Fibroblast of skin of back (primary cell): ENCODE measurements at places on chromosomes 1 and 21.

- DNase-seq = no peak
Measured at GRCh38 chr21:8993943-8994639, 1527.3 kb upstream of the TPTE start.

- DNase-seq = no peak
Measured at GRCh38 chr1:53057127-53057526, 4.9 kb upstream of the PODN start.

GRCh38 chr1:6815726-6816125, 30.5 kb downstream of the CAMTA1 start:
- DNase-seq = no peak

DNA sequence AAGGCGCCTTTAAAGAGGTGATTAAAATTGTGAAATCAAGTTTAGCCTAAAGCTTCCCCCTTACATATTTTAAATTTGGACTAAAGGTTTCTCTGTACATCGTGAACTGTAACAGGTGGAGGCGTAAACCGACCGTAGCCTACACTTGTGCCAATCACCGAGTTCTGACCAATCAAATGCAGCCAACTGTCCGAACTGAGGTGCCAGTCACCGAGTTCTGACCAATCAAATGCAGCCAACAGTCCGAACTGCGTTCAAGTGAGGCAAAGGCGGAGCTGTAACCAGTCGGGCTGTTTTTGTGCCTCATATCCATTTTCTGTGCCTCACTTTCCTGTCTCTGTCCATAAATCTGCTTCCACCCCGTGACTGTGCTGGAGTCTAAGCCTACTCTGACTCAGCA, 7.4 kb downstream of the TFF1 start:
- no peak for DNase-seq

- DNase-seq = no peak
Measured at GRCh38 chr1:244352156-244352830, 99.4 kb downstream of the ADSS2 start.

- peak; percentile 73 for DNase-seq
Measured at GRCh38 chr1:209652873-209653401, 712 bp upstream of the LAMB3 start.

DNA sequence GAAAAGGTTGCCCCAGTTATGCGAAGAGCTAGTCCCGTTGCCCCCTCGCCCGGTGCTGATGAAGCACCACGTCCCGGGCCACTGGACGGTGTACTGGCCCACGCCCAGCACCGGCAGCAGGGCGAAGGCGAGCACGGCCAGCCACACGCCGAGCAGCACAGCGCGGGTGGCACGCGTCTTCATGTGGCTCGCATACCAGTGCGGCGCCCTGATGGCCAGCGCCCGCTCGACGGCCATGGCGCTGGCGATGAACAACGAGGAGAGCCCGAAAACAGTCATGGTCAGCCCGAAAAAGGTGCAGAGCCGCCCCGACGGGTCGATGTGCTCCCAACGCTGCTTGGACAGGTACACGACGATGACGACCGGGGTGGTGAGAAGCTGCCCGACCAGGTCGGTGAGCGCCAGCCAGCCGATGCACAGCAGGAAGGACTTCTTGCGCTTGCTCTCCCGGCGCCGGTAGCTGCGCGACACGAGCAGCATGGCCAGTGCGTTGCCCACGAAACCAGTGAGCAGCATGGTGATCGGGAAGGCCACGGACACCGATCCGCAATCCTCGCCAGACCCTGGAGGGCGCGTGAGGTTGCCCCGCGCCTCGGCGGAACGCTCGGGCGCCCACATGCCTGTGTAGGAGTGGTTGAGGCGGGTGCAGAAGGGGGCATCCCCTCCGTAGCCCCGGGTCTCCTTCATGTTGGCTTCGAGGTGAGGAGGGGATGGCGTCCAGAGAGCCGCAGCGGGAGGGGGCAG, 553 bp downstream of the PTGER3 start:
- peak; percentile 23 for DNase-seq

DNA sequence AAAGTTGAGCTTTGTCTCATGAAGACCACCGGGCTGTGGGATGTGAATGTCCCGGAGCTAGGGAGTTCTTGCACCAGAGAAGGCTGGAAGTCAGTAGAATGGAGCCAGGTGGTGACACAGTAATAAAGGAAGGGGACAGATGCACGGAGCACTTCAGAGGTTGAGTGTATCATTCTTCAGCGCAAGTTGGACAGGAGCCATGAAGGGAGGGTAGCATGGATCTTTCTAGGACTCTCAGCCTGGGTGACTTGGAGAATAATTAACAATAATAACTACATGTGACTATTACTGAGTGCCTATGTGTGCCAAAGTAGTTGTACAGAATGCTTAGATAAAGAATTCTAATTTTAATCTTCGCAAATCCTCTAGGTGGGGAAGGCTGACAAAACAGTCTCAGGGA, 258.7 kb upstream of the AJAP1 start:
- DNase-seq = no peak

- DNase-seq = peak; percentile 70
Measured at GRCh38 chr1:29282924-29283803, 46.8 kb downstream of the PTPRU start.

DNA sequence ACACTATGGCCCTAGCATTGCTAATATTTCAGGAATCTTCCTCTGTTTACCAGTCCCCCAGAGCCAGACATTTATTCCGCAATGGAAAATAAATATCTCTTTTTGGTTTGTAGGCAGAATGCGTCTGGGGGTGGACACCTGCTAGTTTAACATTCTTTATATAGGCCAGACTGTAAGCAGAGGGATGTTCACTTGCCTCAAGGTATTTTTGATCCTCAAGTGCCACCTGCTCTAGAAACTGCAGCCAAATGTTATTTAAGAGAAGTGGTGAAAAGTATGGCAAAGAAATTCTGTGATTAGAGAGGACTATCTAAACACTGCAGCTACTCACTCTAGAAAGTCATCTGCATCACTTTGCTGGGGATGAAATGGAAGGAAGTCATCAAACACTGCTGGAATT, 164.7 kb downstream of the NEGR1 start:
- no peak for DNase-seq

DNA sequence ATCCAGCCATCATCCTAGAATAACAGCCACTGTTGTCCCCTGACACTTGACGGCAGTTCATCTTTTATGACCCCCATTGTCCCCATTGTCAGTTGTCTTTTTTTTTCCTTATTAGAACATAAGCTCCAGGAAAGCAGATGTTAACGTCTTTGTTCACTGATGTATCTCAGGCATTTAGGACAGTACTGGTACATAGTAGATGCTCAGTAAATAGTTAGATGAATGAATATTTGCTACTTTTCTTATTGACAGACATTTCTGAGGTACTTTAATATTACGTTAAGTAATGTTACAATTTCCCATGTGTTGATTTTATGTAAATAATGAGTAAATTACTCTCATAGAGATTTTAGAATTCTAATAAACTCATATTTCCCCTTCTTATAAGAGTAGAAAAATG, 69.5 kb downstream of the ADARB1 start:
- no peak for DNase-seq

DNA sequence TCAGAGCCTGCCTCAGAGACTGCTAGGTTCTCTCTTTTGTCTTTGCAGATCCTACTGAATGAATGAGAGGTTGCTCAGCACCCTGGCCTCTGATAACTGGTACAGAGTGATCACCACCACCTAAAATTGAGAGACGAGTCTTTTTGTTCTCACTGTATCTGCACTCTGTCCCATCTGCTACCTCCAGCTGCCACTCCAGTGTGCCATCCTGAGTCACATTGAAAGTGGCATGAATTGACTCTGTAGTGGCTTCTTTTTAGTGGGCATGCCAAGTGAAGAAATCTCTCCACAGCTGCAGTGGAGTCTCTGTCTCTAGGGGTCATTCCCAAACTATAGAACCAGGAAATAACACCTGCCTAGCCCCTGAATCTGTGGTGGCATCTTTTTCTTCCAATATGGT, 14.7 kb downstream of the CAMK1G start:
- DNase-seq = no peak

DNA sequence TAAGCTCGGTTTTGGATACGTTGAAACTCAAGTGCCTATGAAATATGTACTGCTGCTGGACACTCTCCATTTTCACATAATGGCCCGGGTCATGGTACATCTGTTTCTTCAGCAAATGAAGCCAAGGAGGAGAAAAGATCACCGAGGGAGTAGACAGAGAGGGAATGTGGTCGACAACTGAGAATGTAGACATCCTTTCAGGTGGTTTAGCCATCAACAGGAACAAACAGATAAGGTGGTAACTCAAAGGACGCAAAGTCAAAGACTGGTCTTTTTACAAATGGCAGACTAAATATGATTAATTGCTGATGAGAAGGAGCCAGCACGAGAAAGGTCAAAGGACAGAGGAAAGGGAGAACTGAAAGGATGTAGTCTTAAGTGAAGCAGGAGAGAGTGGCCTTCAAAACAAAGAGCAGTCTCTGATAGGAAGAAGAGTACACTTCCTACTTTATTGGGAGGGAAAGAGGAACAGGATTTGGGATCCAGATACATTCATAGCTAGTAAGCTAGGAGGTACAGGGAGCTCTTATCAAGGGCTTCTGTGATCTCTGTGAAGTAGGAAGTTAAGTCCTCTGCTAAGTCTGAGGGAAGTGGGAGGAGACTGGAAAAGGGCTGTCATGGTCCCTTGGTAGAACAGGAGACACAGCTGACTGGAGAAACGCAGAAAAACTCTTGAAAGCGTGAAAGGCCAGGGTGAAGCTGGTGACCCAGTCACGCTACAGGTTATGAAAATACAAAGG, 28.3 kb downstream of the NUP133 start:
- no peak for DNase-seq

DNA sequence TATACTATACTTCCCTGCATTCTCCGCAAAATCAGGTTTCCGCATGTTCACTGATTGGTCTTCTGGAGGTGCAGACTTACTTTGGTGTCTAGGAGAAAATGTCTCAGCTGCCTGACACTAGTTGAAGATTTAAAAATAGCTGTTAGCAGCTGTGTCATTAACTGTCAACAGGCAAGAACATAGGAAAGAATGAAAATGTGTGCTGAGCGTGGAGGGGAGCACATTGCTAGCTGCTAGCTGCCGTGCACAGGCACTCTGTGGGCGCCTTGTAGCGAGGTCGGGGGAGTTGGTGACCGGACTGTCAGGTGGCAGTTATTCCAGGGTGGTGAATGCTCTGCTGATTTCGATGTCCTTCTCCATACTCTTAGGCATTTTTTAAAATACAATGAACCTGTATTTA, 5.2 kb downstream of the FAAH start:
- DNase-seq = no peak

DNA sequence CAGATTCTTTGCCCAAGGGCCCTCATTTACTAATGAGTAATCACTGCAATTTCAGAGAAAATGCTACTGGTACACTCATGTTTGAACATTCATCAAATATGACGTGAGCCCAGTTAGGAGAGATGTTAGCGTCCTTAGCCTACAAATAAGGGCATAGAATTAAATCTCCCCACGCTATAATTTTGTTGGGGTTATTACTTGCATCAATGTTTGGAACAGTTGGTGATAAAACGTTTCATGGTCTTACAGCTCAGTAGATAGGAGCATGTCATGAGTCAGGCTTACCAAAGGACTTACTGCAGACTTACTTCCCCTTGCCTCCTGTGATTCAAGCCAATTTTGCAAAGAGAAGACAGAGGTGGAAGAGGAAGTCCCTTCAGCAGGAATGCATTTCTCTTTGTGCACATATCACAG, 304.0 kb downstream of the KIF26B start:
- no peak for DNase-seq

DNA sequence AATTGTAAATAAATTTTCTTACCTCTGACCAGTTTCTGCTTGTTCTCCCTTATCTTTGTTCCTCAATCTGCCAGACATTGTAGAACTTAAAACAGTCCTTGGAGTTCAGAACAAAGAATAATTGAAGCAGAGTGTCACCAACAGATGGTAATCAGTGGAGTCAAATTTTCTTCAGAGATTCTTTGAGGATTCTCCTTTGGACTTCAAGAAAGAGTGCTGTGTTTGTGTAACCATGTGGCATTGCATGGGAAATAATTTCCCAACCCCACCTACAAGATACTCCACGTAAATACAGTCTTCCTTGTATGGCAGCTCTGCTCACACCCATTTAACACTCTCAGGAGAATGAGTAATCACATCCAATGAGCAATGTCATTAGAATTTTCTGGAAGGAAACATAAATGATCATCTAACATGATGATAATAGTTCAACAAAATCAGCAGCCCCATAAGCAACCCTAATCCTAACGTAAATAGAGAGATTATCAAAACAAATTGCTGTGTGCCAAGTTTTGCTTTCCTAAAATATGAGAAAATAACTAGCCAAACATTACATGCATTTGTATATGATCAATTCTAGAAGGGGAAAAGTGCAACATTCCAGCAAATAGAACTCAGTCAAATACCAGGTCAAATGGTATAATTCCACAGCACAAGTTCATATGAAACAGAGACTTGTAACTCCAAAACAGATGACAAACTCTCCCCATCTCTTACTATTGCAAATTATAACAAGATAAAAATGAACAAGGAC, 6.9 kb upstream of the DENND1B start:
- peak; percentile 51 for DNase-seq

- DNase-seq = no peak
Measured at GRCh38 chr1:185632659-185633423, 101.3 kb upstream of the HMCN1 start.

DNA sequence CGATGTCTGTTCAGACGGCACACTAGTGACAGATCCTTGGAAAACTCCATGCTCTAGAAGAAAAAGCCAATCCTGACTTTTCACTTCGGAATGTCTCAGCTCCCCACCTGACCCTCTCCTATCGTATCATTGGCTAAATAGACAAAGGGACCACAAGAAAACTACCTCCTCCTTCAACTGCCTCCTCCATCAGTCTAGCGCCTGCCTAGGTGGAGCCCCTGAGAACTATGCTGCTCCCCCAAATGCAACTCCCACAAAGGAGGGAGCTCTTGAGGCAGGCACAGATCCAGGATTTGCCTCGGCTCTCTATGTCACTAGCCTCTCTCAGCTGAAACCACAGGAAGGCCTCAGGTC, 148.4 kb downstream of the TOMM20 start:
- DNase-seq = peak; percentile 59

GRCh38 chr1:44225761-44226160, 12.5 kb downstream of the DMAP1 start:
- no peak for DNase-seq

DNA sequence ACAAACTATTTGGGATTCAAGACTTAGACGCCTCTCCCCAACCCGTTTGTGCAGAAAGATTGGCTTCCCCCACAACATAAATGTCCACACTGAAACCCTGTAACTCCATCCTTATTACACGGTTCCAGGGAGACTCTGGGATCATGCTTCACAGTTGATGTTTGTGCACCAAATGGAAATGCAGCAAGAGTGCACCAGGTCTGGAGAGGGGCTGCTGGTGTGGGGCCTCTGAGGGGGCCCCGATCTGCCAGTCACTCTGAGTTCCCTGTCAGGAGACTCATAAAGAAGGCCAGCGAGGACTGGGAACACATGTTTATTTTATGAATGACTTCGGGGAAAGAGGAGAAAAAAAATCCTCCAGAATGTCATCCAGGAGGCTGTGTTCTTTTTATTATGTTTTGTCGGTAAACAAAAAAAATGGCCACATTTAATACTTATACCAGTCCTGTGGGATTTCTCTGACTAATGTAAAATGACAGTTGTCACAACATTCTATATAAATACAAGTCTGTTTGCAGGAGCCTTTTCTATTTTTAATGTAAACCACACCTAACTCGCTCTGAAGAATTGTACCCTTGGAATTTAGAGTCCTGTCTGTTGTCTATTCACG, 439.1 kb upstream of the VAMP3 start:
- DNase-seq = peak; percentile 19

GRCh38 chr1:43806183-43806582, 98.8 kb downstream of the ST3GAL3 start:
- DNase-seq = no peak

GRCh38 chr1:109713636-109714035, 1.6 kb downstream of the GSTM5 start:
- DNase-seq = no peak
